ENCODE measurements at places on chromosomes 13 and 19.

DNA sequence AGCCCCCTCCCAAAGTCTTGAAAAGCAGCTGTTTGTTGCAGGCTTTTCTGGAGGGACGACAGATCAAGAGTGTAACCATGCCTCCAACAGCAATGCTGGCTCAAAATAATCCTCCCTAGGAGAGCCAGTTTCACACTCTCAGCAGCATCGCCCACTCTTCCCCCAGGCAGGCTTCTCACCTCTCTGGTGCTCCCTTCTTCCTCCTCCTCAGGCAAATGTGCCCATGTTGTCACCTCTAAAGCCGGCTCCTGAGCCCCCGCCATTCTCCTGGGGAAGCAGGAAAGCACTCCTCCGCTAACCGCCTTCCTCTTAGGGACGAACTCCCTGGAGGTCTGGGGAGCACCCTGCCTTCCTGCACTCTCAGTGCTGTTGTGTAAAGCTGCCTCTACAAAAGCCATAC, 98.9 kb upstream of the SGCG start:
- no peak for DNase-seq

- DNase-seq: no peak
Measured at GRCh38 chr19:46361915-46362314, 15.0 kb downstream of the PPP5C start.

- DNase-seq: peak; percentile 82
Measured at GRCh38 chr19:55165952-55166529, 372 bp downstream of the DNAAF3 start.

DNA sequence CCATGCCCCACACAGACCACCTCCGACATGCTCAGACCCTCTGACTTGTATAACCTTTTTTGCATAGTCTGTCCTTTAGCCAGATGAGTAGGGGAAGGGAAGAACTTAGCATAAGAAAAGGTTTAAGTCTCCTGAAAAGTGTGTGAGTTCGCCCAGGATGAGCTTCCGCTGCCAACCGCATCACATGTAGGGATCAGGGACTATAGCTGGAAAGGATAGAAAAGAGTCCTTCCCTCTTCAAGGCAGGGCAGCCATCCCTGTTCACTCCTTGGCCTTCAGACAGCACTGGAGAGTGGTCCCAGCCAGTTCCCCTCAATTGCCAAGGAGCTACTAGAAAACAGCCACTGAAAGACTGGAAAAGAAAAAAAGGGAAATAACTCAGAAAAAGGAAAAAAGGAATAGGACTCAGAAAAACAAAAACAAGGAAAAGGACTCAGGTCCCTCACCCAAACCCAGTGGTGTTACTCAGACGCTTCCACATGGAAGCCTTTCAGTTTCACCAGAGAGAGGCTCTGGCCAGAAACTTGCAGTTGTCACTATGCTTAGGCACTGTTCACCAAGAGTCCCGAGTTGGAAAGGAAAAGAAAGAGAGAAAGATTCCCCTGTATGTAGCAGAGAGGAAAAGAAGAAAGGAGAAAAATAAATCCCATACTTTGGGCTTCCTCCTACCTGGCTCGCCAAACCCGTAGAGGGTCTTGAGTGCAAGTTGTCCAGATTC, 5.6 kb upstream of the TM9SF2 start:
- DNase-seq: peak; percentile 6

DNA sequence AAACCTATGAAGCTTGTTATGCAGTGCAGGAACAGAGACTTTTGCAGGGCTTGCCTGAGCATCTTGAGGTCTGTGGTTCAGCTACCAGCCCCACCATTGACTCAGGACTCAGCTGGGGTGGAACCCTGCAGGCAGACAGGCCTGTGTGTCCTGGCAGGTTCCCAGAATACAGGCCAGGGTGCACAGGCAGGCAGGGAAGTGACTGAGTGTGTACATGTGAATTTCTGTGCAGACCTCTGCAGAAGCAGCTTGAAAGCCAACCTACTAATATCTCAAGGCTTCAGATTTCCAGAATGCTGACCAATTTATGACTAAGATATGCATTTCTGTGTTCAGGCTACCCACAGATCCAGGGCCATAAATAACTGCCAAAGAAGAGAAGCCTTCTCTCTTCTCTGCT, 254.4 kb downstream of the DLEU7 start:
- DNase-seq: peak; percentile 97

GRCh38 chr19:54448040-54448773, 792 bp upstream of the LENG8 start:
- DNase-seq: peak; percentile 72

DNA sequence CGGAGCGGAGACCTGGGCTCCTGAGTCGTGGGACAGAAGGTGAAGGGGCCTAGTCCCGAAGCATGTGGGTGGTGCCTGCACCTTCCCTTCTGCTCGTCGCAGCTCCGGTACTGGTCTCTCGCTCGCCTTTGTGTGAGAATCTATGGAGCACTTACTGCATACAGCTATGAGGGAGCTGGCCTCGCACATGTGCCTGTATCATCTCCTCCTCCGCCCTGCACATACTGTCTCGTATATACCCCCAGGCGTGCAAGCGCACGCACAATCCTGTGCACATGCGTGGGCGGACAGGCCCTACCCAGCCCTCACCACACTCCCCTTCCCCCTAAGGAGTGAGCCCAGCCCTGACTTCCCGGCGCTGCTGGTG, 8.7 kb downstream of the PIK3R2 start:
- no peak for DNase-seq

DNA sequence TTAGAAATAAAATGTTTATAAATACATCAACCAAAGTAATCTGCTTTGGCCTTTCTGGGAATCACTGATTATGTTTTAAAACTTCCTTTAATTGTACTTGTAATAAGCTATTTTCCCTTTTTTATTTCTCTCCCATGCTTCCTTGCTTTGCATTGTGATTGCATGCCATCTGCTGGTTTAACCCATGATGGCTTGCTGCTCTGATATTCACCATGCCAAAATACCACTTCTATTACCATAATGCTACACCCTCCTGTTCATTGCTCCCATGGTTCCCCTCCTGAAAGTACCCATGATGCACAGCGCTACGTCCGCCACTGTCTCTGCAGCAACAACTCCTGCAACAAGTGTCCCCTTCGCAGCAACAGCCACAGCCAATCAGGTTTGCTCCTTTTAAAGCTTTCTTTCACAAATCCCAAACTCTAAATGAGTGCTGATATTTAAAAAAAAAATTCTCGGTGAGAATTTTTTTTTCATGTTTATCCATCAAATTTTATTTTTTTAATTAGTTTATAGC, 67.7 kb upstream of the RAP2A start:
- DNase-seq: no peak

Measured in EH (cell line).